Activated CD4-positive, alpha-beta T cell treated with anti-CD3 and anti-CD28 coated beads, Interleukin-2, amount 50 U/mL, for 1 hour (primary cell): ENCODE measurements at places on chromosomes 5 and 9.
A peak's percentile ranks its signal among the peaks of the same experiment; 100 is the strongest.

GRCh38 chr5:74390822-74391221 is 249.7 kb downstream of the ENC1 start:
- DNase-seq, result no peak

DNA sequence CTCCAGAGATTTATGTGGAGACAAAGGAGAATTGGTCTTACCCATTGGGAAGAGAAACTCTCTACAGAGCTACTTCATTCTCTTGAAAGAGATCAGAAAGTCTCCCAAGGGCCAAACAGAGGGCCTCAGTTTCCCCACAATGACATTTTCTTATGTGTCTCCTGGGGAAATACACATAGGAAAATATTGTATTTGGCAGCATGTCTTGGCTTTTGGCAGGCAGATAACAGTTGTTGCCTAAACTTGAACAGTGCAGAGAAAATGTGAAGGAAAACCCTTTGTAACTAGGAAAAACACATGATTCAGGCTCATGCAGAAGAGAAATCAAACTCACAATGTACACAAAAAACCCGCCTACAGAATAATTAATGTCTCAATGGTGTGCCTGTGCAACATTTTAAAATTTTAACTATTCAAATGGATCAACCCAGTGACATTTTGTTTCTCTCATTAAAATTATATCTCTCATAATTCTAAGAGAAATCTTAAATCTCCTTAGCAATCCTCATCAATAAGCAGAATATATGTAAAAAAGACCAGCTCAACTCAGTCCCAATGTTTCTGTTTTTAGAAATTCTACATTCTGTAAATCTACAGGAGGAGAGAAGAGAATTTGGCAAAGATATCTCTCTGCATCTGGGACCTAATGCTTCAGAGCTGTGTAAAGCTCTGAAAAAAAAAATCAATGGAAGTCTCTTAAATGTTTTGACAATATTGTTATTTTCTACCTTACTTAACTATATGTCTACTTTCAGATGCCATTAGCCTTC is 205.1 kb downstream of the ADAMTSL1 start:
- no peak for DNase-seq

DNA sequence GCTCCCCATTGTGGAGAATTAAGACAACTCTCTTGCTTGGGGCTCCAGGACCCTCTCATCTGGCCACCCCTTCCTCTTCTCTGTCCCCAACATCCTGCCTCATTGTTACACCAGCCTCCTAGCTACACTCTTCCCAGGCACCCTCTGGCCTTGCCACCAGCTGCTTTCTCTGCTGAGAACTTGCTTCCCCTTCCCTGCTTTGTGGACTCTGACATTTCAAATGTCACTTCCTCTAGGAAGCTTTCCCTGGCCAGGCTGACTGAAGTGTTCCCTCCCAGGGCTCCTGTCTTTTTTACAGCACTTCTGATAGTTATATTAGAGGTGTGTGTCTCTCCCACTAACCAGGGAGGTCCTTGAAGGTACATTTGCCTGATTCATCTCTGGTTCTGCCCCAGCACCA is 194.0 kb upstream of the KLF4 start:
- no peak for DNase-seq

- DNase-seq, result no peak
Observed at GRCh38 chr9:99809586-99810319, 11.9 kb upstream of the NR4A3 start.

DNA sequence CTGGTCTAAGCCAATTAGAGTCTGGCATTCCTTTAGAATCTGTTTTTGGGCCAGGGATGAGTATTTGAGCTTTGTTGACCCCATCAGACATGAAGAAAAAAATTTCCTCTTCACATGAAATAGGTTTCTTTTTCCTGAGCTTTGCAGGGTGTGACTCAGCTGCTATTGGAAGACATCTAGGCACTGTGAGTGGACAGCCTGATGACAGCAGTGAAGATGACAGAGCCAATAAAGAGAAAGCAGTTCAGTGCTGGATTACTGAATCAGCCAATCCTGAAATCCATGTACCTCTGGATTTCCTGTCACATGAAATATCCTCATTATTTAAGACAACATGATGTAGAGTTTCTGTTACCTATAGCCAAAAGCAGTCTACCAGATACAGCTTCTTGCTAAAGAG is 51.3 kb upstream of the GRIA1 start:
- no peak for DNase-seq

DNA sequence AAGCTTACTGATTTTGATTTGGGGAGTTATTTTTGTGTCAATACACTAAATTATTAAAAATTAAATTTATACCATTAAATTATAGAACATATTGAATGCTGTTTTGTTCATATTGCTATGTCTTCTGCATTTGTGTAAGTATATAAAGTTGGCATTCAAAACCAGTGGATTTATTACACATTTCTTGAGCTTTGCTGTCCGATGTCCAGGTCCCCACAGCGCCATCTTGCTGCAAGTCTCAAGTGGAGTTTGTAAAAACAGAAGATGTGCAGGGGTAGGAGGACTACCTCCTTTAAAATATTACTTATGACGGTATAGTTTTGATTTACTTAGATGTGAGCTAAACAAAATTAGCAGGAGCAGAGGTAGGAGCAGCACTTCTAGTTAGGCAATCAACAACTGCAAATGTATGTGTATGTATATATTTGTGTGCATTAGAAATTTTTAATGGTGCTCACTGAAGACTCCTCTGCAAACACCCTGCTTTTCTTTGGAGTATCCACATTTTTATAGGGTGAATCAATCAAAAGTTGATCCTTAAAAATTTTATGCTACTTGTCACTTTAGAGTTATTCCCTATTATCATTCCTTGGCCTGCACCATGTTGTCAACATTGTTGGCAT is 37.4 kb downstream of the CPEB4 start:
- DNase-seq, result peak; percentile 50

GRCh38 chr5:99674101-99674500 is 745.3 kb upstream of the CHD1 start:
- DNase-seq, result no peak

DNA sequence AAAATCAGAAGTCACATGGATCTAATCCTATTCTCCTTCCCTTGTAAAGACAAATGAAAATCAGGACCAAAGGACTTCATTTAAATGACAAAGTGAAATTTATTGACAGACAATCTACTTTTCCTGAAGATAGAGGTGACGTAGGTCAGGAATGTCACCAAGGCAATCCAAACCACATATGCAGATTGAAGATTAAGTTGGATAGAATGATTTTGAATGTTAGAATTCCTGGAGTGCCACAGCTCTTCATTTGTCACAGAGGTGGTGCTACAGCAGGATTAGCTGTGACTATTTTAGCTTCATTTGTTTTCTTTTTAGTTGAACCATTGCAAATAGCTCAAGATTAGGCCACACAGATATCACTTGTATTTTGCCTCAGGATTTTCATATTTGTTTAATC is 736.0 kb upstream of the ARRDC3 start:
- DNase-seq, result no peak

- DNase-seq, result no peak
Observed at GRCh38 chr5:170892196-170892595, 30.4 kb downstream of the RANBP17 start.

DNA sequence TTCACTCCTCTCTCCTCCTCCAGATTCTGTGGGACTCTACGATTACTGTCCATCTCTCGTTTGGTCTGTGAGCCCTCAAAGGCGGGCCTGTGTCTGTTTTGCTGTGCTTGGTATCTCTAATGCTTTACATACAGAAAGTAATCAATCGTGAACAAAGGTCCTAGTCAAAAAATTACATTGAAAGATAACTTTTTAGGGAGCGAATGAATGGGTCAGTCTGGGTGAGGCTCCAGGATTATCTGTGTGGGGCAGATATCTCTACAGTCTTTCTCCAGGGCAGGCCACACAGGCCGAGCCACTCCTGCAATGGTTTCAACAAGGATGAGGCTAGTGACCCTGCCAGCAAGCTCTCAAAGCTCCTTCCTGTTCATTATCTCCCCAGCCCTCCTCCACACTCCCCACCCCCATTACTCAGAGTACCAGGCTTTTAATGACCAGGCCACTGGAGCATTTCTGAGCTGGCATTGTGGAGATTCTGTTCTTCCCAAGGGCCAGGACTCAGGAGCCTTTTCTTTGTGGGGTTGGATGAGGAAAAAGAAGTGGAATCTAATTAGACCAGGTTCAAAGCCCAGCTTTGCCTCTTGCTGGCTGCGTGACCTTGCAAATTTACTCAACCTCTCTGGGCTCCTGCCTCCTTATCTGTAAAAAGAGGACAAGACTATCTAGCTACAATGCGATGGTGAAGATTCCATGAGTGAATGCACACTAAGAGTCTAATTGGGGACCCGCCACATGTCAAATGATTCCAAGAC is 10.2 kb downstream of the CORO2A start:
- DNase-seq, result no peak

DNA sequence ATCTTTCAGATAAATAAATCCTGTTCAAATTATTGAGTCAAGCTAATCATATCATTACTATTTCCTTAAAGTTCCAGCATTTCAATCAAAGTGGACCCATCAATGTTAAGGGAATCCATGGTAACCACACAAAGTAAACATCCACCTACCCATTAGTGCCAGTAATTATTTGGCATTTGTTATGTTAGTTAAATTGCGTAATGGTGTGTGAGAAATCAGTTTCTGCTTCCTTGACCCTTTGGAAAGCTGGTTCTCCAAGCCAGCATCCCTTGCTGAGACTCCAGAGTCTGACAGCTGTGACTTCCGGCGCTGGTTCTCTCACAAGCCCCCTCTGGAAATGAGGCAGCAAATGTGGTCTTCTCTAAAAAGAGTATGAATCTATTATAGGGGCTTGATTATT is 308.6 kb upstream of the EFNA5 start:
- no peak for DNase-seq

- peak; percentile 24 for DNase-seq
Observed at GRCh38 chr9:134738869-134739659, 97.5 kb downstream of the COL5A1 start.

DNA sequence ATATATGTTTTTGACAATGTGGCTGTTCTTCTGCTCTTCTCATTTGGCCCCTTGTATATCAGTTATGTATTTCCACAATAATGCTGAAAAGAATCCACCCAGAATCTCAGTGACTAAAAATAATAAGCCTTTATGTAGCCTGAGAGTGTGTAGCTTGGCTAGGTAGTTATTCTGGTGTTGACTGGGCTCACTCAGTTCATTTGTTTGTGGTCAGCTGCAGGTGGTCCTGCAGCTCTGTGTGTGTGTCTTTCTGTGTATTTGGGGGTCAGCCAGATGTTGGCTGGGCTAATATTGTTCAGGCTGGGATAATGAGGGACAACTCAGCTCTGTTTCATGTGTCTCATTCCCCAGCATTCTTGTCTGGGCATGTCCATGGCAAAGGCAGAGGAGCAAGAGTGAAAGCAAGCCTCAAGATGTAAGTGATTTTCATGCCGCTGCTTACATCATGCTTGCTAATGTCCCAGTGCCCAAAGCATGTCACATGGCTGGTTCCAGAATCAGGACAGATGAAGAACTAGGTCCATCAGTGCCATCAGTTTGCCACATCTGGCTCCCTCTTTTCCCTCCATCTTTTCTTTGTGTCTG is 162.8 kb downstream of the KCTD16 start:
- DNase-seq, result no peak

- no peak for DNase-seq
Observed at GRCh38 chr9:133927041-133927440, 65.1 kb downstream of the VAV2 start.

- DNase-seq, result no peak
Observed at GRCh38 chr9:123422635-123423310, 66.8 kb downstream of the CRB2 start.
